ENCODE measurements at places on chromosomes 3 and 15. TPM values are rescaled to one million over a fixed set of nuclear protein-coding genes. Genes with fewer than 3 reads are reported as not detected.

Gene SLC27A2
- 6.0 TPM for total RNA-seq

Gene GOLGA8G
- total RNA-seq = not detected

Gene SPG11
- 34.1 TPM for total RNA-seq

Gene PLXNB1
- 106 TPM for total RNA-seq

Gene ATP1B3
- 66.5 TPM for total RNA-seq

Gene TF
- total RNA-seq = not detected

Gene INKA1
- 2.5 TPM for total RNA-seq

Gene RLBP1
- total RNA-seq = not detected

Gene IMPG2
- total RNA-seq = under 0.01 TPM

Gene CALML4
- total RNA-seq = 3.8 TPM

Gene SLC6A11
- not detected for total RNA-seq

Gene IQCF5
- not detected for total RNA-seq

Gene CCDC66
- 3.5 TPM for total RNA-seq

Gene SCAANT1
- not detected for total RNA-seq

Gene RBPMS2
- total RNA-seq = 0.36 TPM

Gene GPR171
- not detected for total RNA-seq

Gene ACTL6A
- 134 TPM for total RNA-seq

Gene PLSCR4
- 0.63 TPM for total RNA-seq

Gene MUSTN1
- not detected for total RNA-seq

Gene ITIH4
- total RNA-seq = 0.07 TPM

Gene CCR2
- total RNA-seq = not detected

Gene UBR1
- total RNA-seq = 10.8 TPM

Gene LTK
- total RNA-seq = 0.69 TPM

Gene MFGE8
- total RNA-seq = 68.9 TPM

Gene PTX3
- 24.2 TPM for total RNA-seq

Gene CHRNA5
- 15.3 TPM for total RNA-seq

Gene TMA7
- total RNA-seq = 687 TPM

Gene CHRNB4
- 0.23 TPM for total RNA-seq

Gene DPPA2
- total RNA-seq = not detected

Gene C3orf49
- total RNA-seq = not detected

Gene CCDC39
- total RNA-seq = not detected

Gene GP9
- not detected for total RNA-seq

Gene LRTM1
- not detected for total RNA-seq

Gene ARNT2
- total RNA-seq = 9.1 TPM

Gene TTLL13
- total RNA-seq = not detected

Gene NAALADL2
- total RNA-seq = 1.0 TPM

Gene SAXO2
- total RNA-seq = 2.2 TPM

Gene TNNC1
- 0.51 TPM for total RNA-seq

Gene LIPC
- total RNA-seq = 12.9 TPM

Gene C2CD4A
- 0.35 TPM for total RNA-seq

Gene B2M
- total RNA-seq = 1,011 TPM

Gene ITIH3
- total RNA-seq = not detected

Gene ALG3
- 78.1 TPM for total RNA-seq

Gene TNFAIP8L3
- total RNA-seq = not detected

Gene FAM81A
- total RNA-seq = 3.0 TPM

Gene LNP1
- total RNA-seq = 2.3 TPM

Gene FSTL1
- total RNA-seq = 179 TPM
